ENCODE measurements at places on chromosomes 7 and 10. TPM values are rescaled to one million over a fixed set of nuclear protein-coding genes. Genes with fewer than 3 reads are reported as not detected.

GRCh38 chr10:35460852-35461460 lies 124.6 kb downstream of the CCNY start:
- DNase-seq, result no peak

DNA sequence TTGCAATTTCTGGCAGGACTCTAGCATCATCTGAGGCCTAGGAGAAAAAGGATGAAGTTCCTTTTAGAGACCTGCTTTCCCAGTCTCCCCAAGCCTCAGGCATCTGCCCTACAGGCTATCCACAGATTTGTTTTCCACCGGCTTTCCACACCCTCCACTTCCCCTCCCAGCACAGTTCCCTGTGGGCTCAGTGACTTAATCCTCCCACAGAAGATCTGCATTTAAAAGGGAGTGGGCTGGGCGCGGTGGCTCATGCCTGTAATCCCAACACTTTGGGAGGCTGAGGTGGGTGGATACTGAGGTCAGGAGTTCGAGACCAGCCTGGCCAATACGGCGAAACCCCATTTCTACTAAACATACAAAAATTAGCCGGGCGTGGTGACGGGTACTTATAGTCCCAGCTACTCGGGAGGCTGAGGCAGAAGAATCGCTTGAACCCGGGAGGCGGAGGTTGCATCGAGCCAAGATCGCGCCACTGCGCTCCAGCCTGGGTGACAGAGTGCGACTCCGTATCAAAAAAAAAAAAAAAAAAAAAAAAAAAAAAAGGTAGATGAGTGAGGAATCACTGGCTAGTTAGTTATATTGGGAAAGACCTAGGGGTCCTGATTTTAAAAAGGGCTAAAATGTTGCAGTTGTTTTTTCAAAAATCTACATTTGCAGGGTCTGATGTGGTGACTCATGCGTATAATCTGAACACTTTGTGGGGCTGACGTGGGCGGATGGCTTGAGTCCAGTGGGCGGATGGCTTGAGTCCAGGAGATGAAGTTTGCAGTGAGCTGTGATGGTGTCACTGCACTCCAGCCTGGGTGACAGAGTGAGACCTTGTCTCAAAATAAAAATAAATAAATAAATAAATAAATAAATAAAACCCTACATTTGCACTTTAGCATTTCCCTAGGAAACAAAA lies 119.5 kb downstream of the BAMBI start:
- no peak for DNase-seq

Gene GALNT17
- total RNA-seq, result 13.3 TPM

DNA sequence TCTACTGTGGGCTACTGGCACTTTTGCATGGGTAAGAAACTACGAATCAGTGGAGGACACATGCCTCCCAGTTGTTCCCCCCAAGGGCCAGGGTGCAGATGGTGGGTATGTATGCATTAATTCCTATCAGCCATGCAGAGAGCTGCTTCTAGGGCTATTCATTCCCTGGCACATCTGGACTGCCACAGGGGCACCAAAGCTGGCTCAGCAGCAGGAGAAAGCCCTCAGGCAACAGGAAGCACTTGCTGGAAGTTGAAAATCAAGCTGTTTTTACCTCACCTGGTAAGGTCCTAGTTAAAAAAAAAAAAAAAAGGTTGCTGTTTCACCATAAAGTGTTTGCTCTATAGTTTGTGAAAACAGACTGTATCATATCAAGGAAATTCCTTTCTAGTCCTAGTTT lies 1342.6 kb downstream of the REEP3 start:
- DNase-seq, result no peak

Gene ICA1
- total RNA-seq, result 49.8 TPM

Gene PTTG1IP2
- not detected for total RNA-seq

GRCh38 chr10:43774234-43774769 lies 125.6 kb upstream of the ZNF32 start:
- DNase-seq, result no peak

DNA sequence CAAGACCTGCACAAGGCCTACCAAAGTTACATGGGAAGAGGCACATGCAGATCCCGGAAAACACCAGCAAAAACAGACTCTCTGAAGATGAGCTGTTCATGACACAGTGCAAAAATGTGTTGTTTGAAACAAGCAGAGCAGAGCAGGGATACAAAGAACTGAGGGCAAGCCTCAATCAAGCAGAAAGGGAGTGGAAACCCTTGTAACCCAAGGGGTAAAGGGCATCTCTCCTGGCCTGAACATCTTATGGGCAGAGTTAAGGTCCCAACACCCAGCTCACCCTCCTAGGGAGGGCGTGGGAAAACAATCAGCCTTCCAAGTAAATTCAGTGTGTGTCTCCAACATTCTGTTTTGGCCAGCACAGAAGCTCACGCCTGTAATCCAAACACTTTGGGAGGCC lies 10.5 kb downstream of the PSPH start:
- DNase-seq, result no peak

GRCh38 chr7:47320296-47320695 lies 261.6 kb downstream of the TNS3 start:
- DNase-seq, result no peak

All from occipital lobe (tissue), 3 donors.